M059J (cell line): ENCODE measurements at places on chromosomes 3 and 15. TPM values are rescaled to one million over a fixed set of nuclear protein-coding genes. Genes with fewer than 3 reads are reported as not detected.

The IGF2BP2 gene
- 59.1 and 72.0 TPM in 2 replicates for total RNA-seq

GRCh38 chr3:70138606-70139005 lies 139.1 kb downstream of the SAMMSON start:
- no peak for DNase-seq

DNA sequence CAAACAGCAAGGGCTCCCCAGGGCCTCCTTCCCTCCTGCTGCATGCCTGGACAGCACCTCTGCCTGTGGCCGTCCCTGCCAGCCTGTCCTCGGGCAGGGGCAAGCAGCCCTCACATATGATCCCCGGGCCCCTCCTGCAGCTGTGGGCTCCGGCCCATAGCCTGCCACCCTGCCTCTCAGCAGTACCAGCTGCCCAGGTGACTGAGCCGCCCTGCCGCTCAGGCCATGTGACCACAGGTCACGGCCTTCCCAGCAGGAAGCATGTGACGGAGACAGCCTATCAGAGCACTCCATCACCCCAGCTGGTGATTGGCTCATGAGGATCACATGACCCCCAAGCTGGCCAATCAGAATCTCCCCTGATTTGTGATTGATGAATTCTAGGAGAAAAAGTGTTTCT lies 23.9 kb downstream of the ALDH1L1 start:
- DNase-seq, result peak; percentile 24

DNA sequence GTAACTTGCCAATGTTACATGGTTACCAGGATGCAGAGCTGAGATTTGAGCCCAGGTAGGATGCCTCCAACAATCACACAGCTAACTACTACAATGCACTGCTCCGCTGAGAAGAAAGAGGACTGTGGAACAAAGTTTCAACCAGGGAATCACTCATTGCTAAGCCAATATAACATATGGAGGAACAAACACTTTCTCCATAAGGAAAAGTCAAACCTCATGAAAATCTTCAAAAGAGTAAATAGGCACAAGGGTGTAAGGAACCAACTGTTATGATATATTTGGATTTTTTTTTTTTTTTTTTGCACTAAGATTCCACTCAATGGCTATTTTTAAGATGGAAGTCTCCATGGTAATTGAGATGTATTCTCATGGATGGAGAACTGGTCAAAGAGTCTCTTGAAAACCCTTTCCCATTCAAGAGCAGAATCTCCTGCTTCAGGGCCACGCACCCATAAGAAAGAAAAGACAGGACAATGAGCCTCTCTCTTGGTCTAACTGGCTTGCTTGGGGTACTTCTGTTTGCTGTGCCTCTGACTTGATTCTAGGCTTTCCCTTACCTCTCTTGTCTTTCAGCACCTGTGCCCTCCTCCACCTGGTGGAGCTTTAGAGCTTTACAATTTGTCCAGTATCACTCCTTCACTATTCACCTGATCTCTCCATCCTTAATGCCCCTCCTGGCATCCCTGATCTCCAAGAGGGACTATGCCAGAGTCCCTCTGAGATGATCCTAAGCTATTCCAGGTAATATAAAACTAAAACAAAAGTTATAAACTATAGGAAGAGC lies 252.8 kb downstream of the NTRK3 start:
- no peak for DNase-seq

DNA sequence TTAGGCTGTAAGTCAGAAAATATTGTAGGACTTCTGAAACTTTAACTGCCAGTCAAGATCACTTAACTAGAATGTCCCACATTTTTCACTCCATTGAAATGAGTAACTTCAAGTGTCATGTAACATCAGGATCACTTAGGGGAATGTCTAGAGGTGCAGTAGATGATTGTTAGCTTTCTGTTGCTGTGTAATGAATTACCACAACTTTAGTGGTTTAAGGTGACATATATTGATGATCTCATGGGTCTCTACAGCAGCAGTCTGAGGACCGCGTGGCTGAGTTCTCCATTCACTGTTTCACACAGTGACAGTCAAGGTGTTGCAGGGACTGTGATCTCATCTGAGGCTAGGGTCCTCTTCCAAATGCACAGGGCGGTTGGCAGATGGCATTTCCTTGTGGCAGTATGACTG lies 82.7 kb downstream of the SLC25A26 start:
- DNase-seq, result no peak

- no peak for DNase-seq
These were observed 7.9 kb upstream of the MTFMT start for GRCh38 chr15:65037309-65037708.

DNA sequence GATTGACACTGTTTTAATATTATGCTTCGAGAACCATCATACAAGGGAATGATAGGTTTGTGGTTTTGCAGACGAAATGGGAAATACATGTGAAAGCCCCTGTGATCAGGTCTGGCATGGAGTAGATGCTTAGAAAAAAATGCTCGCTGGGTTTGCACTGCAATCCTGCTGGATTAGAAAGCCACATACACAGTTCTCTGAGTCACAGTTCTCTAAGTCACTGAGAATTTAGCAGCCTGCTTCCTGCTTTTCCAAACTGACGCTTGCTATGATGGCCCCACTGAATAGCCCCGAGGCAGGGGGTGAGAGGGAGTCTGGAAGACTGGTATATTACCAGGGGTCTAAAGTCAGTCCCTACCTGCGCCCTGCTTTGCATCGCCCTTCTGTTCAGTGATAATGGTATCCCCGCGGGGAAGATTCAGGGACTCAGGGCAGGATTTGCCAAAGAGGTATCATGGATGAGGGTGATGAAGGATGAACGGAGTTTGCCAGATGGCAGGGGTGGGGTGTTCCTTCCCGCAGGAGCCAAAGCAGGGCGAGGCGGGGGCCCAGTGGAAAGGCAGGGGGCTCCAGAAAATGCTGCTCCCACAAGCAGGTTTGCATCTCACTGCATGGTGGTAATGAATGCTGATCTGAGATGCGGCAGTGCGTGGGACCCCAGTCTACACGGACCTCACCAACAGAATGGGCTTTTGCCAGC lies 82.3 kb downstream of the IQSEC1 start:
- peak; percentile 80 for DNase-seq

- no peak for DNase-seq
These were observed 32.0 kb downstream of the GLB1 start for GRCh38 chr3:33064929-33065328.
